ENCODE measurements at places on chromosomes 6 and 20.
A peak's percentile ranks its signal among the peaks of the same experiment; 100 is the strongest.

- DNase-seq, result no peak
Observed at GRCh38 chr6:26533532-26533931, 4.6 kb upstream of the HMGN4 start.

GRCh38 chr6:81950877-81951276, 198.4 kb upstream of the TENT5A start:
- peak; percentile 10 for DNase-seq

DNA sequence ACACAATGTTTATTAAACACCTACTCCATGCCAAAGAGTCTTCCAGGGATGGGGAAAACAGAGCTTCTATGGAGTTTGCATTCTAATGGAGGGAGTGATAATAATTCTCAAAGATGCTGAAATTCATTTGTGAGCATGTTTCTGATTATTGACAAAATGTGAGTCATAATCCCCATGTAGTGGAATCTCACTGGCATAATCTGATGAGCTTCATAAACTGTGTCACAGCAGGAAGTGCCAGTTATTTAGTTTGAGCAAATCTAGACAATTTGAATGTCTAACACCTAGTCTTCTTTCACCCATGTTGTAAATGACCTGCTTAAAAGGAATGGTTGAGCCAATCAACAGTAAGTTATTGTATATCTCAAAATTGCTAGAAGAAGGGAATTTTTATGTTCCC, 95.1 kb downstream of the KCNQ5 start:
- no peak for DNase-seq

DNA sequence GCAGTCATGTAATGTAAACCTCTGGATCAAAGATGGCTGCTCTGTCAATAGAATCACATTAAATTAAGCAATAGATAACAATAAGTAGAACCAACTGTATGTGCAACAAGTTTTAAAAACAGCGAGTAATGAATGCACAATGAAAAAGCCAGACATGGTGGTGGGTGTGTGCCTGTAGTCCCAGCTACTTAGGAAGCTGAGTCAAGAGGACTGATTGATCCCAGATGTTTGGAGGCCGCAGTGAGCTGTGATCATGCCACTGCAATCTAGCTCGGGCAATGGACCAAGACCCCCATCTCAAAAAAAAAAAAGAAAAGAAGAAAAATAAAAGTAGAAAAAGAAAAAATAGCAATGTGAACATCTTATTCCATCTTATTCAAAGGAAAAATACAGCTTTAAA, 558.7 kb upstream of the MMS22L start:
- no peak for DNase-seq

GRCh38 chr6:168127384-168127868, 48.4 kb upstream of the FRMD1 start:
- no peak for DNase-seq

GRCh38 chr6:87436435-87436834, 28.7 kb downstream of the CFAP206 start:
- peak; percentile 33 for DNase-seq

DNA sequence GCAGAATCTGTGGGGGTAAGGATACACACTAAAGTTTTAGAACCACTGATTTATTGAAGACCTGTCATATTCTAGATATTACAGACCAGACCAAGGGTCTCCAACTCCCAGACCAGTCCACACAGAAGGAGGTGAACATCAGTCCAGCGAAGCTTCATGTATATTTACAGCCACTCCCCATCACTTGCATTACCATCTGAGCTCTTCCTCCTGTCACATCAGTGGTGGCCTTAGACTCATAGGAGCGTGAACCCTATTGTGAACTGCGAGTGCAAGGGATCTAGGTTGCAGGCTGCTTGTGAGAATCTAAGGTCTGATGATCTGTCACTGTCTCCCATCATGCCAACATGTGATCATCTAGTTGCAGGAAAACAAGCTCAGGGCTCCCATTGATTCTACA, 5.0 kb upstream of the BCLAF1 start:
- no peak for DNase-seq

DNA sequence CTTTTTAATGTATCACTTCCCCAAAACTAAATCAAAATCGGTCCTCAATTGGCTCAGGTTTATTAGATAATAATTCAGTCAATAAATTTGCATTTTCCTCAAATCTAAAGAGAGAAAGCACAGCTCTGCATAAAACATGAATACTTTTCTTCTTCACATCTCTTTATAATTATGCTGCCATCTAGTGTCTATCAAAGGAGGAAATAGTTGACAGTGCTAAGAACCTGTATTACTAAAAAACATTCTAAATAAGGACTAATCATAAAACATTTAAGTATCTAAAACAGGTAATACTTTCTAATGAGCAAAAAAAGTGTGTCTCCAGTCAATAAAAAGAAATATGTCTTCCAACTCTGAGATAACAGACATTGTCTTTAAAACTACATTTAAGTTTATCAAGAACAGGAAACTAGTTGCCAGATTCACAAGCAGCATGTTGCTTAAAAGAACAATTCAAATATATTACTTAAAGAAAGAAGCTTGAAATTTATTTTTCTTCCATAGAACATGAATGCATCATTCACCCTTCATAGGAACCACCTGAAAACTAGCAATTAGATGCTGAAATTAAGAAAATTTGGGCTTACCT, 56.5 kb upstream of the DST start:
- DNase-seq, result peak; percentile 57

DNA sequence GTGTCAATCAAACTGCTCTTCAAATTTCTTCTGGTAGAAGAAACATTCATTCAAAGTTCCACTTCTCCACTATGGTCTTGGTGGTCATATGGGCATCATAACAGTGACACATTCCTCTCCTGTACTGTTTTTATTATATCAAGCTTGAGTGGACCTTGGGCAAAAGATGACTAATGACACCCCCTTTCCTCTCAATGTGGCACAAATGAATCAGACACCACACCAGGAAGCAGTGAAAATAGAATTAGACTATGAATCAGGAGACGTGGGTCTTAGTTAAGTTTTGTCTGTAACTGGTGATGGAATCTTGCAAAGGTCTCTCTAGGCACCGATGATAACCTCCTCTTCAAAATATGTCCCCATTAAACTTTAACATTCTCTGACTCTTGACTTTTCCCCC, 9.0 kb upstream of the NRSN1 start:
- no peak for DNase-seq

GRCh38 chr6:109867970-109868358, 110.1 kb upstream of the GPR6 start:
- DNase-seq, result no peak

DNA sequence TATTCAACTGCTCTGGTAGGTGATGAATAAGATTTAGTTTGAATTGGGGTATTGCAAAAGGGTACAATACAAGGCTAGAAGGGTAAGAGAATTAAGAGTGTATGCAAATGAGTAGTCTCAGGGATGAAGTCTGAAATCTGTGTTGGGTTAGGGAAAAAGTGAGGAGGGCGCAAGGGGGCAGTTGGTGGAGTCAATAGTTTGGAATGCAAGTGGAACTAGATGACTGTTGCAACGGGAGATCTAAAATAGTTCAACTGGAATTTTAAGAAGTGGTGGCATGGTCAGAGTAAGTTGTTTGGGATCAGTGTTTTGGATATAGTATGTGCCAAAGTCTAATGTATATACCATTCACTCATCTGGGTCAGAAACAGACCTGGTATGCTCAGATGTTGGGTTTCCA, 329.6 kb downstream of the GJA1 start:
- peak; percentile 22 for DNase-seq

GRCh38 chr6:169789146-169789943, 37.9 kb downstream of the ERMARD start:
- DNase-seq, result peak; percentile 39

DNA sequence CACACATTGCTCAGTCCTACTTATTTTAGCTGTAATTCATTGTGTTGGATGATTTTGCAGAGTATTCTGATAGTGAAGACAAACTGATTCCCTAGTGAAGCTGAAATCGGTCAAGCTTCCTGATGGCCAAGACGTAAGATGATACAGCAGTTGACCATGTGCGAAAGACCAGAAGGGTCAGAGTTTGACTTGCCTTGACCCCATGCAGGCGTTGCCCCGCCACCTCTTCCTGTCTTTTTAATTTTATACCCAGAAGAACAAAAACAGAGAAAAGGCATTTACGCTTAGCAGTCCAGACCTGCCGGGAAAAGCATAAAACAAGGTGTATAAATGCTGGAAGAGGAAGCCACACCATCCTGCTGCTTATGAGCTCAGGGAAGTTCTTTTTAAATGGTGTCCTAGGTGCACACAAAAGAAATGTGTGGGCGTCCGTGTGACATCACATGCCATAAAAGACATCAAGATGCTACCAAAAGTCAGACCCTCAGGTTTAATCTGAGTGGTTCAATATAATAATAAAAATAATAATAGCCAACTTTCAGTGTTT, 32.2 kb downstream of the TSHZ2 start:
- DNase-seq, result no peak

- no peak for DNase-seq
Observed at GRCh38 chr20:25484224-25484846, 76.9 kb downstream of the GINS1 start.

DNA sequence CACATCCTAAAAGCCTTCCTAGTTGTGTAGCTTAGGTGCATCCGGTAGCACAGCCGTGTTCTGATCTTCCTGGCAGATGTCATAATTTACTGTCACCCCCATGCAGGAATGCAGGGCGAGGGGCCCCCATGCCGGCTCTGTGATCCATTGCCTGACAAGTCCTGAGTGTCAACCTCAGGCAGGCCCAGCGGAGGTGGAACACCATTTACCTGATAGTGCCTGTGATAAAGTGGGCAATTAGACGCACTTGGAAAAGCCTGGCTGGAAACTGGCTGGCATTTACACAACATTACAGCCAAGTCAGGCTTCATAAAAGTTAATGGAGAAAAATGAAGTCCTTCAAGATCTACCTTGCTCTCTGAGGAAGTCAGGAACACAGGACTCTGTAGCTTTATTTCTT, 521.4 kb upstream of the JAG1 start:
- no peak for DNase-seq

DNA sequence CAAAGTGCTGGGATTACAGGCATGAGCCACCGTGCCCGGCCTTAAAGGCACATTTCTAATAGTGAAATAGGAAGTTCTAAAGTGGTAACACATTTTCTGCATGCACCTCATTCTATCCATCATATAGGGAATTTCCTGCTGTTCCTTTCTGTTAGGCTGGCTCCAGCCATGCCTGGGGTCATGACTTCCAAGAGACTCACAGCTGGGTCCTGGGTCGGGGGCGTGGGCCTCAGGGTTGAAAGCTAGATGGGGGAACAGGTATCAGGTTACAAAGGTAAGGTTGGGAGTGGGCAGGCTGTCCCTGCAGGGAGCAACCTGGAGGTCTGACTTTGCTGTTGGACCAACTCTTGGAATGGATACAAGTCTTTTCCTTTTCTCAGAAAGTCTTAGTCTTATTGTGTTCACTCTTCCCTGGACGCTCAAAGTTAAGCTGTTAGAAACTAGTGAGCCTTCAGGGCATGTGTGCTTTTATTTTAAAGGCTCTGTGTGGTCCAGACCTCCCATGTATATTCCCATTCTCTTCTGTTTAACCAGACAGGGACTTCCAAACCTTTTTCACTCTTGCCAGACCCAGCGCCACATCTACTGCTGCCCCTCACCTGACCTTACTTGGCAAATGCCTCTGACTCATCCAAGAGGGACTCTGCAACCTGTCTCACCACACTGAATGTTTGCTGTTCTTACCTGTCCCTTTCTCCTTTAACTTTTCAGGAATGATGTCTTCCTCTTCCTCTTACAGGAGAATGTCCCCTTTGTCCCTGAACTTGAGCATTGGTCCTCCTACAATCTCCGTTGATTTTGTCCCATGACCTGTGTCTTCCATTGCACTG, 64.4 kb downstream of the TMEM170B start:
- DNase-seq, result peak; percentile 94

DNA sequence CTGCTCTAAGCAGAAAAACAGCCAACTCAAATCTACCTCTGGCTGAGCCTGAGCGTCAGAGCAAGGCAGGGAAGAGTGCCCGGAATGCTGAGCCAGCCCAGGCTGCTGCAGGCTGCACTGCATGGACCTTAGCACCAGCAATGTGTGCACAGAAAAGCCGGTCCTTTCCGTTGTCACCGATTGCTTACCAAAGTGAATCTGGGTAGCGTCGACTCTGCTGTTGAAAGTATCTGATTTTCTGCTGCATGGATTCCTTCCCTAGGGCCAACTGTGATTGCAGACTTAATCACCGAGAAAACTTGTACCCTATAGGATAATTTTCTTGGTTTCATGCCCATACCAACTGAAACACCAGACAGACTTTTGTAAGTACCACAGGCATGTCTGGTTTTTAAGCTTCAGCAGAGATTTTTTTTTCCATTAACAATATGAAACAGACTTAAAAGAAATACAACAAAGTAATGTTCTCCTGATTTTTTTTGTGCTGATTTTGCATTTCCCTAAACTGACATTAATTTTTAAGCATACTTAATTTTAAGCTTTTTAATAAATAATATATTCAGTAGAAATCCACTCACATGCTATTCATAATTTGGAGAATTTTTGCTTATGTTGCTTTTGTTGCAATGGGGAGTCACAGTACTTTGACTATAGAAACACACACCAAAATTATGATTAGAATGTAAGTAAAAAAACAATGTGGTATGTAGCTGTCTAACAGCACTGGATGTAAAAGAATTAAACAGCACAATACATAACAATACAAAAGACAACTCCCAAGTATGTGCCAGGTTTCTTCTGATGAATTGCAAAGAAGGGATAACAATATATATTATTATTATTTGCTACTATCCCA, 218.0 kb downstream of the THBS2 start:
- DNase-seq, result no peak

- no peak for DNase-seq
Observed at GRCh38 chr6:139742671-139743070, 368.2 kb upstream of the CITED2 start.

DNA sequence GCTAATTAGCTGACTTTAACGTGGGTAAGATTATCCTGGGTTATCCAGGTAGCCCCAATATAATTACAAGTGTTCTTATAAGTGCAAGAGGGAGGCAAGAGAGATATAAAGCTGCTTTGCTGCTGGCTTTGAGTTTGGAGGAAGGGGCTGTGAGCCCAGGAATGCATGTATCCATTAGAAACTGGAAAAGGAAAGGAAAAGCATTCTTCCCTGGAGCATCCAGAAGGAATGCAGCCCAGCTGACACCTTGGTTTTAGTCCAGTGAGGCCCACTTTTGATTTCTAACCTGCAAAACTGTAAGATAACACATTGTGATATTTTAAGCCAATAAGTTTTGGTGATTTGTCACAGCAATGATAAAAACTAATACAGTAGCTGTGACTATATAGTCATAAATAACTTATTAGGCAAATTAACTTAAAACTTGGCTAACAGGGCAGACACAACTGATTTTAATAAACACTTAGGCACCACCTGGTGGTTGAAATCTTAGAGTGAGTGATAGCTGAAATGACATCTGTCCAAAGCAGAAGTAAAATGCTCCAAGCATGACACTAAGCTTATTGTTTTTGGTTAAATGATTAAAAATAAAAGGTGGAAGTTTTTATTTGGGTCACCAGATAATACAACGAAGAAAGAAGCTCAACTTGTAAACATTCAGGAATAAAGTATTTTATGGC, 35.6 kb downstream of the ADGRF4 start:
- no peak for DNase-seq

- no peak for DNase-seq
Observed at GRCh38 chr6:100470422-100471120, 5.8 kb upstream of the SIM1 start.

- DNase-seq, result no peak
Observed at GRCh38 chr6:139030228-139030963, 1.9 kb downstream of the ABRACL start.
